ENCODE measurements at places on chromosomes 2 and 18. TPM values are rescaled to one million over a fixed set of nuclear protein-coding genes. Genes with fewer than 3 reads are reported as not detected.

- DNase-seq, result no peak
These were observed 121.8 kb downstream of the FHOD3 start for GRCh38 chr18:36419188-36419899.

DNA sequence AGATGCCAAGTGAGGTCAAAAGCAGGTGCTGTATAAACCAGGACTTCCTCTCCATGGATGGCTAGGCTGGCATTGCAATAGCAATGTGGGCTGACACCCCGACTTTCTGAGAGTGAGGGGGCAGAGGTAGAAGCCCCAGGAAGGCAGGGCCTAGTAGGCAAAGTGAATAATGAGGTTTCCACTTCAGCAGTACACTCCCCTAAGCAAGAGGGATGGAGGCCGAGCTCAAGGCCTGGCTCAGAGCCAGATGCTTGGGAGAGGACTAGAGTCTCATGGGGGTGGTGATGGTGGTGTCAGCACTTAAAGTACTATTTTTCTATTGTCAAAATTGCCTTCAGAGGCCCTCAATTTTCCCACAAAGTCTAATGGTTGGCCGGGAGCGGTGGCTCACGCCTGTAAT, 41.6 kb upstream of the HK2 start:
- no peak for DNase-seq

GRCh38 chr2:199462956-199463692, 5.4 kb upstream of the SATB2 start:
- peak; percentile 44 for DNase-seq

GRCh38 chr2:46335391-46336282, 38.4 kb downstream of the EPAS1 start:
- no peak for DNase-seq

- DNase-seq, result no peak
These were observed 248.7 kb downstream of the ZNF385B start for GRCh38 chr2:179612591-179613298.

Gene ALK
- total RNA-seq, result 0.36 TPM

All from ureter (tissue), 1 donor.